Stimulated activated CD4-positive, alpha-beta T cell treated with anti-CD3 and anti-CD28 coated beads, TNF-alpha, amount 100 ng/mL, for 24 hours (primary cell): ENCODE measurements at places on chromosomes 11 and 22.
A peak's percentile ranks its signal among the peaks of the same experiment; 100 is the strongest.

GRCh38 chr11:69644071-69644961 is 3.4 kb downstream of the CCND1 start:
- no peak for DNase-seq

GRCh38 chr11:31895926-31896325 is 84.8 kb upstream of the PAX6 start:
- DNase-seq: no peak

- no peak for DNase-seq
These were observed 86.0 kb downstream of the PKNOX2 start for GRCh38 chr11:125250318-125251213.

DNA sequence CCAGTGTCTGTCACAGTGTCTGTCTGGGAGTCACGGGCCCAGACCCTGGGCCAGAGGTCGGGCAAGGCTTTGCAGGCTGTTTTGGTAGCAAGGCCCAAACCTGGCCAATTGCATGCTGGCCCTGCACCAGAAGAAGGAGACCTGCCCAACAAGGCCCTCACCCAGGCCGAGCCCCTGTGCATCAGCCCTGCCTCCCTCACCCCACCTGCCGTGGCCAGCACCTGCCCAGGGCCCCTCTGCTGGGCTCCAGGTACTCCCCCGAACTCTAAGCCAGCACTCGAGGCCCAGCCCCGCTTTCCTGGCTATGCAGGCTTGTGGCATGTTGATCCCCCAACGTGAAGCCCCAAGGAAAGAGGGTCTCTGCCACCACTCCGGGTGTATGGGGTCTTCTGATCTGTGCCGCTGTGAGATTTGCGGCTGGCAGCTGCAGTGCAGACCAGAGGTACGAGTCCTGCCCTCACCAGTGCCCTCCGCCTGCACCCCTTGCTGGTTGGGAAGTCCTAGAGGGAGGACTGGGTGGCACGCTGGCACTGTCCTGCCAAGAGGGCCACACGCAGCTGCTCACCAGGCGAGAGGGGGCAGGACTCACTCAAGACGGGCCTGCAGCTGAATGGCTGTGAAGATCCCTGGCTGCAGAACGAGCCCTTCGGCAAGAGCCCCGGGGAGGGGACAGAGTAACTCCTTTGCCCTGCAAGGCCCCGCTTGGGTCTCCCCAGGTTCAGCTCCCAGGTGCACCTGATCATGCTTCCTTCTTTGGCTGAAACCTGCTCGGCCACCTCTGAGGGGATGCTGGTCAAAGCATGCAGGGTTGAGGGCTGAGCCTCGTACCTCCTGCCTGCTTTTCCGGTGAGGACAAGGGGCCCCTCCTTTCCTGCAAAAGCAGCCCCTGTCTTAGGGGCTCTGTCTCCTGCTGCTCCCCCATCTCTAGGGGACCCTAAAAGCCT is 6.7 kb upstream of the SEPTIN5 start:
- no peak for DNase-seq

DNA sequence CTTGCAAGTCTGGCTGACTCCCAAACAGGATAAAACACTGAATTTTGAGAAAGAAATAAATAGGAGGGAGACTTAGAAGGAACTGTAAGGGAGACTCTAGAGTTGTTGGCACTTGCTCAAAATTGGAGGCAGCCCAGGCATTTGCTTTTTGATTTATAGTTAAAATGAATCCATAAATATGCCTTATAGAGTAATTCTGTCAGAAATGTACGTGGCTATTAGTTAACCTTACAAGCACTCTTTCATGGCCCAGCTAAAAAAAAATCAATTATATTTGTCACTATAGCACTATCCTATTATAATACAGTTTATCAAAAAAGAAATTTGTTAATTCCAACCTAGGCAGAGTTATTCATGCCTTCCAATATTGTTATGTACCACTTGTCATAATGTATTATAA is 1000.0 kb upstream of the CHORDC1 start:
- DNase-seq: no peak

GRCh38 chr22:44206696-44207095 is 26.0 kb downstream of the PARVG start:
- no peak for DNase-seq

GRCh38 chr11:117092951-117093590 is 5.2 kb downstream of the SIK3 start:
- DNase-seq: no peak

- DNase-seq: no peak
These were observed 135.1 kb downstream of the SHANK2 start for GRCh38 chr11:71117311-71117710.

GRCh38 chr11:36930256-36930655 is 332.2 kb upstream of the RAG2 start:
- no peak for DNase-seq

DNA sequence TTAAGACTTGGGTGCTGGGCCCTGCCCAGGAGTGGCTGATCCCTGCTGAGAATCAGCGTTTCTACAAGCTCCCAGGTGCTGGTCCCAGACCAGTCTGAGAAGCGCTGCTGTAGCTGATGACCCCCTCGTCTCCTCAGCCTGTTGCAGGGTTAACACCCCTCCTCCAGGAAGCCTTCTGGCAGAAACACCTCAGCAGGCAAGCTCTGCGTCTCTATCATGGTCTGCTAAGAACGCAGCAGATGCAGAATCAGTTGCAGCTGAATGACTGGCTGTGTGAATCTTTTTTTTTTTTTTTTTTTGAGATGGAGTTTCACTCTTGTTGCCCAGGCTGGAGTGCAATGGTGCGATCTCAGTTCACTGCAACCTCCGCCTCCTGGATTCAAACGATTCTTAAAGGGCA is 132.5 kb downstream of the CACNA1I start:
- no peak for DNase-seq

GRCh38 chr11:93034031-93034722 is 64.7 kb downstream of the MTNR1B start:
- no peak for DNase-seq

DNA sequence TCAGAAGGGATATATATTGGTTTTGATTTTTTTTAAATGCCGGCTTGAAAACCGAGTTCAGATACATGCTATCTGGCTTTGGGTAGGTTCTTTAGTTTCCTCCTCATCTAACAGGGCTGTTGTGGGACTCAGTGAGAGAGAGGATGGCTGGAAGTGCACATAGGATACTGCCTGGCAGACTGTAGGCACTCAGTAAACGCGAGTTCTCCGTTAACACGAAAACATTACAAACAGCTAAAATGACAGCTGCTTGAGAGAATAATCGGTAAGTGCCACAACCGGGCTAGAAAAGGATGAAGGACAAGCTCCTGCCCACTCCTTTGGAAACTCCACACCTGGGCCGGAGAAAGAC is 369 bp downstream of the XRRA1 start:
- no peak for DNase-seq

- DNase-seq: no peak
These were observed 25.9 kb upstream of the SCARF2 start for GRCh38 chr22:20463324-20464095.

- DNase-seq: no peak
These were observed 841 bp downstream of the B3GNT6 start for GRCh38 chr11:77035039-77035438.

DNA sequence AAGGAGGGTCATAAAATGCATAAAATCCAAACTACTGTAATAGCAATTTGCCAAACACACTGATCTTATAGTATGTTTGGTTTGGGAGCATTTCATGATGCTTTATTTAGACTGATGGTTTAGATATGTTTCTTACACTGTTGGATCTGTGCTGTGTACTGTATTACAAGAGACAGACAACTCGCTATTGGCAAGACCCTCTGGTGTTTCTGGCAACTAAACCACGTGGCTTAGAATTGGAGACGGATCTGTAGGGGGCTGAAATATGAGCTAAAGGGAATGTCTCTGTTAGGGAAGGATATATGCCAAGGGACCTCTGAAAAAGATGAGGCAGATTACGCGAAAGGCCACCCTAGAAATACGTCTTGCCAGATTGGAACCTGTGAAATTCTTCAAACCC is 208.7 kb downstream of the BARX2 start:
- DNase-seq: no peak

GRCh38 chr11:7516475-7516874 is 2.7 kb downstream of the PPFIBP2 start:
- no peak for DNase-seq

- DNase-seq: no peak
These were observed 276.9 kb downstream of the FAM76B start for GRCh38 chr11:95512682-95513081.

DNA sequence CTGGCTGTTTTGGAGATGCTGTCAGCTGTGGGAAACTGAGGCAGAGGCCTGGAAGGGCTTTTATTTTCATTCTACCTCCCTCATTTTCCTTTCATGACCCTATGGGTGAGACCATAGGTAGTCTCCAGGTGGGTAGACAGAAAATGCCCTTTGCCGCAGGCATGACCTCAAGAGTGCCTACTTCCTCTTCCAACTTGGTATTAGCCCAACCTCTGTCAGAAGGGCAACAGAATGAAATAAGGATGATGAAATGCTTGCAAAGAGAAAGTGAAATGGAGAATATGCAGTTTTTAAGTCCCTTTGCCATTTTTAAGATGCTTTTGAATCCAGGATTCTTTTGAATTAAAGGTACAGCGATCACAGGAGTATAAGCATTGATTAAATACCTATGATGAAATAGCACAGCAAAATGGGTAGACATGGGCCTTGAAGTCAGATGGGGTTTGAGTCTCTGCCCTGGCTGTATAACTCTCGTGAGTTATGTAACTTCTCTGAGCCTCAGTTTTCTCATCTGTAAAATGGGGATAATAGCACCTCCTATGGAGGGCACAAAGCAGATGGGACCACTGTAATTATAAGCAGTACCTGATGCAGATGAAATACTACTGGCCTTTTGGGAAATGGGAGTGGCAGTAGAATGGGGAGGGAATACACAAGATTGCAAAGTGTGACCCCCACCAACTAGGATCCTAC is 3.7 kb downstream of the ASPHD2 start:
- no peak for DNase-seq

DNA sequence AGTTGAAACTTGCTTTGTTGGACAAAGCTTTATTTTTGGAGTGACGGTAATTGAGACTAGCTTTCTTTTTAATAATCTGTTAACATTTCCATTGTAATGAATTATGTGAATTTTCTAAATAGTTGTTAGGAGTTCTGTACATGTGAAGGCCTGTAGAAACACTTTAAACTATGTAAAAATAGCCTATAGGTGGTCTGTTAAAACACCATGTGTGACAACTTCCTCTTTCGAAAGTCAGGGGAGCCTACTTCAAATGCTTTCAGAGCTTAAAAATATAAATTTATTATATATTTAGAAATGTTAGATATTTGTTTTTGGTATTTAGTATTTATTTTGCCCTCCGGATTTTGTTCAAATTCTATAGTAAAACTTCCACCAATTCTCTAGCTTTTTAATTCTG is 28.7 kb downstream of the DDIAS start:
- no peak for DNase-seq

DNA sequence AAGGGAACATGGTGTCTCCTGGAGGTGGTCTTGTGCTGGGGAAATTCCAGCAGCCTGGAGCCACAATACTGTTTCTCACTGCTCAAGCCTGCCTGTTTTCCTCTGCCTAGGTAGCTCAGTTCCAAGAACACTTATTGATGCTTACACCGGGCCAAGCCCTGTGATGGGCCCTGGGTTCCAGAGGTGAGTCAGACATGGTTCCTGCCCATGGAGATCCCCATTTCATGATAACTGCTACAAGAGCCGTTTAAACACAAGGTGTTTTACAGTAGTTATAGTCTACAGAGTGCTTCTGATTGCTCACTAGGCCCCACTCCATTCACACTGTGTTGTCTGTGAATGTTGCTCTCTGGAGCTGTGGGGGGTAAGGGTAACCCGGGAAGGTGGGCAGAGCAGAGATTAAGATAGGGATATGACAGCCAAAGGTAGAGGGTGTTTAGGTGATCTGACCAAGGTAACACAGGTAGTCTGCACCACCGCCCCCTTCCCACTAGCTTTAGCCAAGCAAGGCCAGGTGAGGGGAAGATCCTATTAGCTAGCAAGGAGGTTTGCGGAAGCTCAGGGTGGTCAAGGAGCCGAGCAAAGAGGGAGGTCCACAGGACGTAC is 696 bp upstream of the MICAL2 start:
- no peak for DNase-seq

GRCh38 chr11:122696662-122697061 is 41.1 kb downstream of the UBASH3B start:
- DNase-seq: peak; percentile 47

DNA sequence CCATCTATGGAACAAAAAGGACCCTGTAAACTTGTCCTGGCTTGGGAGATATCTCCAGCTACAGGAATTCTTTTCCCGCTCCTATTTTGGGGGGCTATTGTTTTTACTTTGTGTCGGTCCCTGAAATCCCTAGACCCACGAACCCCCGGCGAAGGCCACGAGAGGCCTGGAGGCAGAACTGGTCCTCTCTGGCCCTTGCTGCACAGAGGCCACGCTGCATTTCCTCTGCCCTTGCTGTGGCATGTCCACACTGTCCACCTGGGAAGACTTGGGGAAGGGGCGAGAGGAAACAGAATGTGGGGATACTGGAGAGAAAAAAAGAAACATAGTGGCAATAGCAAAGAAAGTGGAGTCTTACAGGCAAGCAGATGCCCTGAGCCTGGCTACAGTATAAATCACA is 2.3 kb upstream of the ANO1 start:
- no peak for DNase-seq

GRCh38 chr11:92580908-92581307 is 356.3 kb downstream of the FAT3 start:
- no peak for DNase-seq

- DNase-seq: peak; percentile 48
These were observed 2.2 kb upstream of the SIGIRR start for GRCh38 chr11:416757-417621.

DNA sequence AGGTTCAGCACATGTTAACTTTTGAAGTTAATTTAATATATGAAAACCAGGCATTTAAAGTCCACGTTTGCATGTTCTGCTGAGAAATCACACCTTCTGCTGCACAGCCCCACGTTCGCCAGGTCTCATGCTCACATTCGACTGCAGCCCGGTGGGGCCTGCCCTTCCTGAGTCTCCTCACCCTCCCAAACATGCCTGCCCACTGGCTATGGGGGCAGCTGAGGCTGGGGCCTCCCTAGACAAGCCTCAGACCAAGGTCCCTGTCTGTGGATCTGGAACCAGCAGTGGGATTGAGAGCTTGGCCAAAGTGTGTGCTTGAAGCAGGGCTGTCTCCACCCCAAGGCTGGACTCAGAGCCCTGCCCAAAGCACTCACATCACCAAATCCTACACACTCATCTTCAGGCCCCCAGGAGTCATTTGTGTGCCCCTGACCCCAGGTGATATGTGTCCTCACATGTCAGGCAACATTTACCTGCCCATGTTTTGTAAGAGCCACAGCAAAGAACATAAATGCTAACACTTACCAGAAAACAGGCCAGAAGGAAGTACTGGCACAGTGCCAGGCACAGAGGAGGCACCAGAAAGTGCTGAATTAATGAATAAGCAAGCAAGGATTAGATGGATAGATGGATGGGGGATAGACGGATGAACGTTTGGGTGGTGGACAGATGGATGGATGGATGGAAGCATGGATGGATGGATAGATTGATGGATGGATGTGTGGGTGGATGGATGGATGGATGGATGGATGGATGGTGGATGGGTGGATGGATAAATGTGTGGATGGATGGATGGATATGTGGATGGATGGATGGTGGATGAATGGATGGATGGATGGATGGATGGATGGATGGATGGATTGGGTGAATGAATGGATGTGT is 9.4 kb upstream of the FADD start:
- no peak for DNase-seq

GRCh38 chr11:16933756-16934603 is 80.2 kb downstream of the PLEKHA7 start:
- DNase-seq: no peak

- no peak for DNase-seq
These were observed 4.5 kb upstream of the CREB3L1 start for GRCh38 chr11:46272816-46273427.

- DNase-seq: no peak
These were observed 581 bp upstream of the AP5B1 start for GRCh38 chr11:65781152-65781961.

- DNase-seq: no peak
These were observed 745.3 kb upstream of the RAG2 start for GRCh38 chr11:37343290-37343689.
